Right renal pelvis (tissue), 4 donors: ENCODE measurements at places on chromosomes 4 and X.
A peak's percentile ranks its signal among the peaks of the same experiment; 100 is the strongest.

GRCh38 chr4:7186031-7186430 lies 6.3 kb upstream of the SORCS2 start:
- no peak for DNase-seq

GRCh38 chrX:3252744-3253143 lies 93.7 kb downstream of the MXRA5 start:
- no peak for DNase-seq

DNA sequence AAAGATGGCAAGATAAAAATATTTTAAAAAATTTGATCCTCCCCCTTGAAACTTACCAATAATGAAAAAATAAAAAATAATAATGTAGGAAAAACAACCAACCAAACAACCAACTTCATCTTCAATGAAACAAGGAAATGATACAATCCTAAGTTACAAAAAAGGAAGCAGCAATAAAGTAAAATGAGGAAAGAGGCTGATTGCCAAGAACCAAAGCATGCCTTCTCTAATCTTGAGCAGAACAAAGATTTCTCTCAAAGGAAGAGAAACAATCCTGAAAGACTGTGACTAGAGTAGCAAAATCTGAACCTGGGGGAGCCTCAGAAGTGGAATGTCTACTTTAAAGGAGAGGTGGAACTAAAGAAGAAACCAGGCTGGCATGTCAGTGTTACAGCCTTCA lies 10.9 kb upstream of the WDFY3 start:
- DNase-seq, result no peak

DNA sequence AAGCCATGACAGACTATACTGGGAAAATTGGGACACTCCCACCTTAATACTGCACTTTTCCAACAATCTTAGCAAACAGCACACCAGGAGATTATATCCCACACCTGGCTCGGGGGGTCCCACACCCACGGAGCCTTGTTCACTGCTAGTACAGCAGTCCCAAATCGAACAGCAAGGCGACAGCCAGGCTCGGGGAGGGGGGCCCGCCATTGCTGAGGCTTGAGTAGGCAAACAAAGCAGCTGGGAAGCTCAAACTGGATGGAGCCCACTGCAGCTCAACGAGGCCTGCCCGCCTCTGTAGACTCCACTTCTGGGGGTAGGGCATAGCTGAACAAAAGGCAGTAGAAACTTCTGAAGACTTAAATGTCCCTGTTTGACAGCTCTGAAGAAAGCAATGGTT lies 118.3 kb downstream of the MAGEB5 start:
- DNase-seq, result no peak

- no peak for DNase-seq
Observed at GRCh38 chr4:112058433-112058832, 86.8 kb upstream of the FAM241A start.

DNA sequence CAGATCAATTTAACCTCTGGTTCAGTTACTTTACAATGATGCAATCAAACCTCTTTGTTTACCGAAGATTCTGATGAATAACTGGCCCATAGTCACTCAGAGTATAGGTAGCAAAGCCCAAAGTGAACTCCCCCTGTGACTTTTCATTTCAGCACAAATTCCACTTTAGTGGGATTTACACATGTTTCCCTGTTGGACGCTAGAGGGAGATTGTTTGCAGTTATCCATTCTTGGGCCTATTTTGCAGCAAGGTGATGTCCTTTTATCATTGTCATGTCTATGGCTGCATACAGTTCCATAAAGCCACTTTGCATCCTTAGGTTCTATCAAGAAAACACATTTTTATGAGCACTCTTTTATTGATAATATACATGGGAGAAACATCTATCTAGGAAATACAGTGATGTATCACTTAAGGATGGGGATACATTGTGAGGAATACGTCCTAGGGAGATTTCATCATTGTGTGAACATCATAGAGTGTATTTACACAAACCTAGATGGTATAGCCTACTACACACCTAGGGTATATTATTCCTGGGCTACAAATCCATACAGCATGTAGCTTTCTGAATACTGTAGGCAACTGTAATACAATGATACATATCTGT lies 14.5 kb upstream of the DKK2 start:
- DNase-seq, result no peak

GRCh38 chr4:138035781-138036258 lies 206.3 kb downstream of the SLC7A11 start:
- DNase-seq, result no peak

GRCh38 chr4:61301271-61301670 lies 101.1 kb downstream of the ADGRL3 start:
- no peak for DNase-seq

DNA sequence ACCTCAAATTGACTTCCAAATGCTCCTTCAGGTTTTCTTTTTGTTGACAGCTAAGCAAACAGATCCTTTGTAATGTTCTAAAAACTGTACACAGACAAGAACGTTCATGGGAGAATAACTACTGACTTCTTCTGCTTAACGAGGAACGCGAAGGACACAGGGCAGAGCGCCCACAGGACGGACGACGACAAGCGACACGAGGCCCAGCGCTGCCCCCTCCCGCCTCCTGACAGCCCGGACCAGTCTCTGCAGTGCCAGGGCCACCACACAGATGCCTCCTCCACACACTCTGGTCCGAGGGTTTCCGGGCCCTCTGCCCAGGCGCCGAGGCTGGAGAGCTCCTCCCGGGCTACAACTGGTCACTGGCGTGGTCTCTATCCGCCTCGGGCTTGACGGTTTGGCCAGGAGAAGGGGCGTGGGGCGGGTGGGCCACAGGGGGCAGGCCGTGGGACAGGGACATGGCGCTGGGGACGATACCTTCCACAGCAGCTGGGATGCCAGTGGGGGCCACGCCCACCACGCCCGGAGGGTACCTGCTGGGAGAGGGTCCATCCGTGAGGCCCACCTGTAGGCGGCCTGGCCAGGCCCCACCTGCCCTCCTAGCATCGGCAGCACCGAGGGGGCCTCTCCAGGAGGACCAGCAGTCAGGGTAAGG lies 36.9 kb downstream of the CTBP1 start:
- DNase-seq, result no peak

GRCh38 chrX:15468036-15468435 lies 25.1 kb downstream of the PIR start:
- peak; percentile 18 for DNase-seq

DNA sequence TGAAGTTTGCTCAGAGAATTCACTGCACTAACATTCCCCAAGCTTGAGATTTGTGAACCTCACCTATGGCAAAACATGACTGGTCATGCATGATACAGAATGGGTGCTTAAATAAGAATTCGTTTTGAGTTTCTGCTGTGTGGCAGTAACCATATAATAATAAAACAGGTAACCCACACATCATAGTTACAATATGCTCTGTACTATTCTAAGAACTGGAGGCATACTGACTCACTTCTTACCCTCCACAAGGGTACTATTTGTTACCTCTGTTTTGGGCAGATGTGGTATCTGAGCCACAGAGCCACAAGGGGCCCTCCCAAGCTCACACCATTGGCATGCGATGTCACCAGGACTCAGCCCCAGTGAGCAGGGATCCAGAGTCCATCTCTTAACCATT lies 17.6 kb downstream of the SLC2A9 start:
- DNase-seq, result no peak

- no peak for DNase-seq
Observed at GRCh38 chr4:169039251-169039954, 29.3 kb upstream of the CBR4 start.

DNA sequence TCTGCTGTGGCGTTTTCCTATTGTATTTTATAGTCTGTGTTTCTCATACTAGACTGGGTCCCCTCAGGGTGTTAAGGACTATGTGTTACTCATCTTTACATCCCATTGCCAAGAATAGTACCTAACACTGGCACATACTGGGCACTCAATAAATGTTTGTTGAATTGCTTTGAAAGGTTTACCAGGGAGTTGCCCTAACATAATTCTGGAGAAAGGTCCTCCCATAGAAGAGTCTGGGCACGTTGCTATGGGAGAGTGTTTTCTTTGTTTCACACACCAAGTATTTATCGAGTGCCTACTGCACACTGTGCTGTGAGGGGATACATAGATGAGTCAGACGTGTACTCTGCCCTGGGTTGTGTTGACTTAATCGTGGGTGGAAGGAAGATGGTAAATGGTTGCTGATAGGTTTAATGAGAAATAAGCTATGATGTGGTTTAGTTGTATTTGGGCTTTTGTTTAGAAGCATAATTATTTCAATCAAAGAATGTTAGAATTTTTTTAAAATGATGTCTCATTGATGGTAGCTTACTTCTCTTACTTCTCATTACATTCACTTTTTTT lies 42.9 kb downstream of the AFF1 start:
- DNase-seq, result no peak

DNA sequence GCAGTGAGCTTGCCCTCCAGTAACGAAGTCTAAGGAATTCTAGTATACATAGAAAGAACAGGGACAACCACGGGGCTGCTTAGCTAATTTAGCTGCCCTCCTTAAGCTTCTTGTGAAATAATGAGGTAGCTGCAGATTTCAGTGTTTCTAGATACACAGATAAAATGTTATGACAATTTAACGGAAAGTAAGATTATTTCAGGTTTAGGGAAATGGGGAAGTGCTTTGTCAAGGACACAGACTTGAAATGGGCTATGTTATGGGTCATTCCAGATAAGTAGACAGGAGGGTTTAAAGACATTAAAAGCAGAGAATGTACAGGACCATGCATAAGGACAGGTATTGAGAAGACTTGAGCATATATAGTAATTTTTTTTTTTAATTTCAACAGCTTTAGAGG lies 34.2 kb upstream of the ZNF518B start:
- DNase-seq, result no peak

- no peak for DNase-seq
Observed at GRCh38 chr4:24024605-24025004, 134.8 kb upstream of the PPARGC1A start.
